Inflammatory macrophage treated with lipopolysaccharide for 4 hours (primary cell): ENCODE measurements at places on chromosomes 3 and 15.

- DNase-seq: no peak
Measured at GRCh38 chr3:128083396-128083795, 31.2 kb downstream of the SEC61A1 start.

DNA sequence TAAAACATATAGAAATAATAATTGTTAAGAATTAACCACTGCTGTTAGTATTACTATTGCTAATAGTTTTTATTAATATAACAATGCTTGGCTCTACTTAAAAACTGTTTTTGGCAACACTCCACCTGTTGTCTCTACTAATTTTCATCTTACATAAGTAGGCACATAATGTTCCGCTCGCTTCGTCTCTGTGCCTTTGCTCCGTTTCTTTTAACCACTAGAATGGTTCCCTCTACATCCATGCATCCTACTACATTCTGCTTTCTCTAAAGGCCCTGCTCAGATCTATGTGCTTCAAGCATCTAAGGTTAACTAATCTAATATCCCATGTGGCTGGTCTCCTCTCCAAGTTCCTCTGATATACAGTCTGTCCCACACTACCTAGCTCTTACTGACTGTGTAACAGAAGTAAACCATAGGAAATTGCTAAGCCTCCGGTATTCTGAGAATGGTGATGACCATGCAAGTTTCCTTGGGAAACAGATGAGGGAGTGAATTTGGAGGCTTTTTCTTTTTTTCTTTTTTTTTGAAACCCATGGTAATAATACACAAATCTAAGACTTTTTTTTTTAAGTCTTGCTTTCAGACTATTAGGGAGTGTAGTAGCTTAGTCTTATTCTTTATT lies 138.3 kb downstream of the P3H2 start:
- no peak for DNase-seq

GRCh38 chr3:116034794-116035193 lies 410.5 kb downstream of the LSAMP start:
- no peak for DNase-seq

GRCh38 chr3:36649125-36649524 lies 115.2 kb downstream of the DCLK3 start:
- DNase-seq: no peak

DNA sequence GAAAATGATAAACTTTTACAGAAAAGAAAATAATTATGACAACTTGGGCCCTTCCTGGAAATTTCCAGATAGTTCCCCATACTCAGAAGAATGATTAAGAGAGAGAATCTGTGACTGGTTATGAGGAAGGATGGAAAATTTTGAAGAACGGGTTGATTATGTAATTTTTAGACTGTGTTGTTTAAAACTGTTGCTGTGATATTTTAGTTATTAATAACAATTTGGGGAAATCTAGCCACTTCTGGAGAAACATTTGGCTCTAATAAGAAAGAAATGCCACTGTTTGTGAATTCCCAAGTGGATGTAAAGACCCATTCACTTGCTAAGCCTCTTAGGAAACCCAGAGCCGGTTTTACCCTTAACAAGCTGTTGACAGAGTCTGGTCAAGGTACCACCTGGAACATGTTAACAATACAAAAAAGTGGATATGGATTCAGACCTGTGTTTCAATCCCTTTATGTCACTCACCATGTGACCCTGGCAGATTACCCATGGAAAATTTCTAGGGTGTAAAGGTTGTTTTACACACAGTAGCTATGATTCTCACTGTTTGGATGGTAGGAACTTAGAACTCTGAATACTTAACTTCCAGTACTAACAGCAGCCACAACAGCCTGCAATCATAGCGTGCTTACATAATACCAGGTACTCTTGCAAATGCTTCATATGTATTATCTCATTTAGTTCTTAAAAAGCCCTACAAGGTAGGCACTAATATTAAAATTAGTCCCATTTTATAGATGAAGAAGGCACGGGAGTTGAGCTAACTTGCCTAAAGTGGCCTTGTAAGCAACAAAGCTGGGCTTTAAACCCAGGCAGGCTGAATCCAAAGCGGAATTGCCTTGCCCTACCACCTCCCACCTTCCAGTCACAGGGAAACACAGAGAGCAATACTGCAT lies 32.0 kb downstream of the ZBTB38 start:
- peak; percentile 85 for DNase-seq

- DNase-seq: no peak
Measured at GRCh38 chr3:133374708-133375402, 25.0 kb upstream of the BFSP2 start.

DNA sequence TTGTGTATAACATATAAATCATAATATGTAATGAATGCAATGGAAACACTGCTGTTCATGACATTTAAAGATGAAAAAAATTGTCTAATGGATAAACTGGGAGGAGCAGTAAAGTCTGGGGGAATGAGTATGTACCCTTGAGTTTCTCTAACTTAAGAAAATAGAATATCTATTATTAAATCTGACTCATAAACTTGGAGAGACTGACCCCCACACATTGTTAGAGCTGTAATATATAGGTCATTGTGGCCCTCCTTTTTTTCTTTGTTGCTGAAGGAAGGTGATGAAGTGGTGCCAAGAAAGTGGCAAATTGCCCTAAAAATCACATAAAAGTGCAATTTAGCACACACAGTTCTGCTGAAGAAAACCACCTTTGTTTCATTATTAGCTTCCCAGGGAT lies 389.8 kb upstream of the RARB start:
- DNase-seq: no peak

- no peak for DNase-seq
Measured at GRCh38 chr15:38828031-38828532, 263.5 kb upstream of the RASGRP1 start.

GRCh38 chr3:45779746-45780735 lies 16.3 kb downstream of the SLC6A20 start:
- DNase-seq: no peak

DNA sequence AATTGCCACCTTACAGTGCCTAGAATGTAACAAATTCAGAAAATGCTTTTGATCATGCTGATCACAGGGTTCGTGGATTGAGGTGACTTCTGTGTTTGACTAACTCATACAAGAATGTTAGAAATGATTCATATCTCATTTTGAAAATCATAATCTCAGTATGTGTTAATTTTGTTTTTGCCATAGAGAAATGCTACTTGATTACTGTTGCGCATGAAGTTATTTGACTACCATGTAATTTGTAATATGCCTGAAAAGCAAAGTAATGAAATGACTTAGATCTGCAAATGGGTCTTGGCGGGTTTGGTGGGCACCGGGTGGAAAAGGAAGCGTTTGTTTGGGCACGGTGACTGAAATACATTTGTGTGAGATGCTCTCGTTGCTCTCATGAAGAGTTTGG lies 173.6 kb upstream of the BHLHE40 start:
- DNase-seq: no peak

GRCh38 chr3:142046320-142047020 lies 102.9 kb downstream of the TFDP2 start:
- peak; percentile 37 for DNase-seq

GRCh38 chr15:52994290-52994689 lies 204.2 kb upstream of the ONECUT1 start:
- no peak for DNase-seq

- DNase-seq: no peak
Measured at GRCh38 chr3:69204315-69204957, 82.0 kb upstream of the LMOD3 start.

DNA sequence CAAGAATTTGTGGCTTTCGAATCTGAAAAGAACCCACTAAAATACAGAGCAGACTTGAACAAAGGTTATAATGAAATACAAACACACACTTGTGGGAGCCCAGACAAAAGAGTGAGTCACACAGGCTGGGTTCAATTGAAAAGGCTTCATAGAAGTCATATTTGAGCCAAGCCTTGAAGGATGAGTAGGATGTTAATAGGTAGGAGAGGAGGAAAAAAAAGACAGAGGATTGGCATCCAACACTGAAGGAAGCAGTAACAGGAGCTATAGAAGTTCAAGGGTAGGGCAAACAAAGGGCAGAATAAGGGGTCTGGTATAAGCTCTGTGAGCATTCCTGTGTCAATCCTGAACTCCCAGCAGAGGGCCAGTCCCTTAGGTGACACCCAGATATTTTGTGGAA lies 325.4 kb downstream of the FOXP1 start:
- DNase-seq: no peak

DNA sequence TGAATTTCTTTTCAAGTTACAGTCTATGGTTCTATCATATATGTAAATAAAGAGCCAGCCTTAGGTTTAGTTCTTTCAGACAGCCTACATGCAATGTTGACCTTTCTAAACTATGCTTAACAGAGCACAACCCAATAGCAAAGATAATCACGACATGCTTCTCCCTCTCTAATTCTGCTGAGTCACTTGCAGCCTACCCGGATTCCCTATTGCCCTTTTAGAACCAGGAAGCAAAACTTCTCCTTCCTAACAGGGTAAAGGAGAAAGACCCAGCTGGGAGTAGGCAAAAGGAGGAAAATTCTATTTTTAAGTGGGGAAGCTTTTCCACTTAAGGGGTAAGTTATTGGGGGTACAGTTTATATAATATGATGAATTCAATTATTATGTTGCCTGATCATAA lies 79.3 kb downstream of the SLC7A14 start:
- peak; percentile 29 for DNase-seq

DNA sequence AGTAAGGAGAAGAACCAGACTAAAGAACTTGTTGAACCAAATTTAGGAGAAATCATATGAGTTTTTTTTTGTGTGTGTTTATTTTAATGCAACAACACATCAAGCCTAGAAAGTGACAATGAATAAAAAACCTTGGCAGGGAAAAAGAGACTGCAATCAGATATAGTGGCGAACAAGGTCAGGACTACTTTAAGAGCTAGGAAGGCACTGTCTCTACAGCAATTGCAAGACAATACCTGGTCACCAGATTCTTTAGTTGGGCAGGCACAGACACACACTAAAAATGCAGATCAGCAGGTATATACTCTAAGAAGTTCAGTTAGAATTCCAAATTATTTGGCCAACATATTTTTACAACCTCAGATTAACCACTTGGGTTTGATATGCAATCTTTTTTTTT lies 30.8 kb upstream of the GMPPB start:
- no peak for DNase-seq

DNA sequence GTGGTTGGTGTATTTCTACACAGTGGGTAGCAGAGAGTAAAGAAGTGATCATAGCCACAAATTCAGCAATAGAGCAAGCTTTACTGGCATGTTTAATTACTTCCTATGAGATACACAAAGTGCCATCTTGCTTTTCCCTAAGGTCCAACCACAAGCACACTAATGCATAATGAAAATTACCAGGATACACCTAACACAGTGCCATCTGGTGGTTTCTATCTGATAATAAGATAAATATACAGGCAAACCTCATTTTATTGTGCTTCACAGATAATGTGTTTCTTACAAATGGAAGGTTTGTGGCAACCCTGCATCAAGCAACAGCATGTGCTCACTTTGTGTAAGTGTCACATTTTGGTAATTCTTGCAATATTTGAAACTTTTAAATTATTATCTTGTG lies 223.0 kb downstream of the NSUN3 start:
- DNase-seq: no peak

DNA sequence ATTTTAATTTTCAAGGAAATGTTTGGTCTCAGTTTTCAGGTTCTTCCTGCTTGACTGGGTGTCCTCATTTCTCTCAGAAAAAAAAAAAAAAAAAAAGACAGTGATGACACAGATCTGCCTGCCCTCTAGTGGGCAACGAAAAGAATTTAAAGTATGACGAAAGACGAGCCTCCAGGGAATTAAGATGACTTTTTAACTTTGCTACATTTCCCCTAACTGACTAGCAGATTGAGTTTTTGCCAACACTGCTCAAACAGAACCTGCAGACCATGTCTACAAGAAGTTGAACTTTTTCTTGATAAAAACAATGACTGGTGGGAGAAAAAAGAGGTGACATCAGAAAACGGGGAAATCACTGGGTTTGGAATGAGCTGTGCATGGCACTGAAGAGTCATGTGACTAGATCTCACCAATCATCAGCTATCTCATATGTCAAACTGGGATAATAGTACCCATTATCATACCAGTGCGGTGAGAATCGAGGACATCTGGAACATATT lies 40.8 kb downstream of the EOMES start:
- DNase-seq: peak; percentile 78

DNA sequence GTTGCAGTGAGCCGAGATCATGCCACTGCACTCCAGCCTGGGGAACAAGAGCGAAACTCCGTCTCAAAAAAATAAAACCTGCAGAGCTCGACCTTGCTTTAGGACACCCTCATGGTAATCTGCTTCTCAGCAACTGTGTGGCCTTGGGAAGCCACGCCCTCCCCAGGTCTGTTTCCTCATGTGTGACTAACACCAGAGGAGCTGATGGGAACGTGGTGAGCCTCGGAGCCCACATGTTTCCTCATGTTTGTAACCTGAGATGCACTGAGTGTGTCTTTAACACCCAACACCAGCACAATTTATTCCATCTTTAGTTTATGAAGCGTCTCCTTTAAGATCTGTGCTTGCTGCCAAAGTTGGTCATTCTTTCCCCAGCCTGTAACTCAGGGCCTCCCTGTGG lies 142.8 kb downstream of the OCA2 start:
- no peak for DNase-seq

DNA sequence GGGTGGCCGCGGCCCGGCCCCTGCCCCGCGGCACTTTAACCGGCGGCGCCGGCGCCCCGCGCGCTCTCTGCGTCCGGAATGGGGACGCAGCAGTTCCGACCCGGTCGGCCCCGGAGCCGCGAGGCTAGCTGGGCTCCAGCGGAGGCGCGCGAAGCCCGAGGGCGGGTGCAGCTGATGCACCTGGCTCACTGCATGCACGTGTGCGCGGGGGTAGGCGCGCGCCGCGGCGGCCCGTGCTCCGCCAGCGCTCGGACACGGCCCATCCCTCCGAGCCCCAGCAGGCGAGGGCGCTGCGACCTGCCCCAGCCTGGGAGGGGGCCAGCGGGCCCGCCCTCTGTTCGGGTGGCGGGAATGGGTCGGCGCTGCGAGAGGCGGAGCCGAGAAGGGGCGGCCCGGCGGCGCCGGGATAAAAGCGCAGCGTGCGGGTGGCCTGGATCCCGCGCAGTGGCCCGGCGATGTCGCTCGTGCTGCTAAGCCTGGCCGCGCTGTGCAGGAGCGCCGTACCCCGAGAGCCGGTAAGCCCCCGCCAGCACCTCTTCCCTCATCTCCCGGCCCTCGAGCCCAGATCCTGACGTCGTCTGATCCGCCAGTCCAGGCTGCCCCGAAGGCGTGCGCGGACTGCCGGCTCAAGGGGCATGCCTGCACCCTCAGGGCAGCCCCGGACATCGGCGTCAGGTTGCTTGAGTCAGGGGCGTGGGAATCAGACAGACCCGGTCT lies at the start of the genes CHDH and IL17RB:
Gene CHDH, minus strand, starts transcription at position 286 of the 717 bp plus-strand sequence. CDS start 22,411 bp downstream, outside the sequence.
Gene IL17RB, plus strand, starts transcription at position 435 of the 717 bp plus-strand sequence. Its CDS starts 21 bp downstream, at position 456.
- DNase-seq: no peak

- no peak for DNase-seq
Measured at GRCh38 chr3:197426121-197426566, 127.7 kb upstream of the DLG1 start.
